Mucosa of descending colon (tissue), 3 donors: ENCODE measurements at places on chromosomes 5 and 9.
A peak's percentile ranks its signal among the peaks of the same experiment; 100 is the strongest.

GRCh38 chr5:132665574-132666080 lies 7.7 kb downstream of the IL13 start:
- no peak for DNase-seq

DNA sequence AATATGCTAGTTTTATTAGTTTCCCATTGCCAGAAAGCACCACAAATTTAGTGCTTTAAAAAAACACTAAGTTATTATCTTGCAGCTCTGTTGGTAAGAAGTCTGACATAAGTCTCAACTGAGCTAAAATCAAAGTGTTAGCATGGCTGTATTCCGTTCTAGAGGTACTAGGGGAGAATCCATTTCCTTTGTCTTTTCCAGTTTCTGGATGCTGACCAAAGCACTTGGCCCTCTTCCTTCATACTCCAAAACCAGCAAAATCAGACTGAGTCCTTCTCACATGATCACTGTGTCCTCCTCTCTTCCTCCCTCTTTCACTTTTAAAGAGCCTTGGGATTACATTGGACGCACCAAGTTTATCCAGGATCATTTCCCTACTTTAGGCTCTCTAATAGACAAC lies 9.5 kb downstream of the CDH18 start:
- DNase-seq, result no peak

GRCh38 chr5:53335115-53335514 lies 145.3 kb upstream of the FST start:
- no peak for DNase-seq

GRCh38 chr9:132774886-132775285 lies 103.2 kb downstream of the AK8 start:
- DNase-seq, result no peak

DNA sequence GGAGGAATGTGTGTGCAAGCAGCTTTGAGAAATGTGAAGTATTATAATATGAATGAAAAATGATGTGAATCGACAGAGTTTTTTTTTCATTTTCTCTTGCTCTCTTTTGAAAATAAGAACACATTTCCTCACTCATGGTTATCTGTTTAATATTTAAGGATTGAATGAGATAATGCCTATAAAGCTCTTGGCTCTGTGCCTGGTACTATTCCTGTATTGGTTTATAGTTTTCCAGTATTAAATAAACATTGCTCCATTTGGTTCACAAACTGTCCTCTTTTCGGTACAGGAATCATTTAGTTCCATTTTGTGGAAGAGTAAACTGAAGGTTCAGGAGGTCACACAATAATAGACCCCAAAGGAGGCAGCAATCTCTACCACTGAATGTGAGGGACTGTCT lies 1185.5 kb upstream of the WWC1 start:
- DNase-seq, result peak; percentile 7

GRCh38 chr9:136378170-136379002 lies 4.9 kb upstream of the CARD9 start:
- no peak for DNase-seq
